Esophagus mucosa (tissue), 1 donor: ENCODE measurements at places on chromosomes 16 and 17. TPM values are rescaled to one million over a fixed set of nuclear protein-coding genes. Genes with fewer than 3 reads are reported as not detected.

Gene GP1BA
- total RNA-seq, result not detected

Gene MYH10
- 24.6 TPM for total RNA-seq

Gene GPR139
- total RNA-seq, result not detected

Gene CDRT15
- not detected for total RNA-seq

Gene PNPO
- total RNA-seq, result 33.3 TPM
